ENCODE measurements at places on chromosomes 6 and 20. TPM values are rescaled to one million over a fixed set of nuclear protein-coding genes. Genes with fewer than 3 reads are reported as not detected.

Gene SPEF1
- polyA plus RNA-seq = not detected

Gene ADGRF1
- polyA plus RNA-seq = 0.08 TPM

Gene DEFB118
- polyA plus RNA-seq = not detected

Gene CRISP2
- polyA plus RNA-seq = not detected

Gene MLN
- polyA plus RNA-seq = not detected

Gene HLA-G
- polyA plus RNA-seq = 0.39 TPM

Gene BHLHE23
- not detected for polyA plus RNA-seq

GRCh38 chr6:154705471-154706113, 27.6 kb upstream of the SCAF8 start:
- DNase-seq = no peak

GRCh38 chr6:167469101-167469500, 144.2 kb downstream of the TTLL2 start:
- no peak for DNase-seq

GRCh38 chr6:53986165-53986720, 125.0 kb upstream of the MLIP start:
- DNase-seq = peak; percentile 71

- DNase-seq = no peak
Measured at GRCh38 chr20:45783656-45784294, 7.9 kb downstream of the WFDC3 start.

DNA sequence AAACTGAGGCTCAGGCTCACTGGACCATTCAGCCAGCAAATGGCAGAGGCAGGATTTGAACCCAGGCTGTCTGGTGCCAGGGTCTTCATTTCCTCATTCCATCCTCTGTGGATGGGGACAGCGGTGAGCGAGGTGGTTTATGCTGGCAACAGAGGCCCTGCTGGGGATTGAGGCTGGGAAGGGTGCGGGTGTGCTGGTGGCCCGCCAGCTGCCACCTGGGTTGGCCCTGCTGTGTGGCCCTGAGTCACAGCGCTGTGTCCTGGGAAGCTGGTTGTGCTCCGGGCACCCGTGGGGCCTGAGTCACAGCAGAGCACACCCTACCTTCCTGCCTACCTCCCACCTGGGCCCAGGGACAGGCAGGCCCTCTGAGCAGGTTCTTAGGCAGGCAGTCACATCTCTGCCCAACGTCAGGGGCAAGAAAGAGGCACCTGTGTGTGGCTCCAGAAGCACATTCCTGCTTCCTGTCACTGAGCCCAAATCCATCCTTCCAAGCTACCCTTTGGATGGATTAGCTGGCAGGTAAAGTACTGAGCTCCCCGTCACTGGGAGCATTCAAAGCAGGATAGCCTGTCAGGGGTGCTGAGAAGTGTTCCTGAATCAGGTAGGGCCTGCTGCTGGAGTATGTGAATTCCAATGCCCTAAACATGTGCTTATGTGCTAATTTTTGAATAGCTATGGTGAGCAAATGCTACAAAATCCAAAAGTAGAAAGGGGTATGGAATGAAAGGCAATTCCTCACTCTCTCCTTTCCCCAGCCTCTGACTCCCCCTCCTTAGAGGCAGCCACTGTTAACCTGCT, 53.9 kb downstream of the CEBPB start:
- no peak for DNase-seq

DNA sequence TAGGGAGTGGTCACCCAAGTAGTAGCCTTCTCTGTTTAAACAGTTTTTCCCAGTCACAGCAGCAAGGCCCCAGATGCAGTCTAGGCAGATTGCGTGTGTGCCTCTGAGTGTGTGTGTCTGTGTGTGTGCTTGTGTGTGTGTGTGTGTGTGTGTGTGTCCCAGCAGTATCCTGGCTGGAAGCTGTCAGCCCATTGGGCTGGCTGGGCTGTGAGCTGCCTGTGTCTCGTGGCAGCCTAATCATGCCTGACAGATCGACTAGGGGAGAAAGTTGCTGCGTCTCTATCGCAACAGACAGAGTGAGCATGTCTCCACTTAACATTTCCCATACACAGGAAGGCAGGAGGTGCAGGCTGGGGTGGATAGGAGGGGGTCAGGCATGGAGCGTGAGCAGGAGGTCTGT, 42.9 kb upstream of the LRFN2 start:
- DNase-seq = no peak

- no peak for DNase-seq
Measured at GRCh38 chr6:17998003-17998402, 10.6 kb upstream of the KIF13A start.

GRCh38 chr6:84052204-84052882, 18.8 kb downstream of the MRAP2 start:
- peak; percentile 71 for DNase-seq

DNA sequence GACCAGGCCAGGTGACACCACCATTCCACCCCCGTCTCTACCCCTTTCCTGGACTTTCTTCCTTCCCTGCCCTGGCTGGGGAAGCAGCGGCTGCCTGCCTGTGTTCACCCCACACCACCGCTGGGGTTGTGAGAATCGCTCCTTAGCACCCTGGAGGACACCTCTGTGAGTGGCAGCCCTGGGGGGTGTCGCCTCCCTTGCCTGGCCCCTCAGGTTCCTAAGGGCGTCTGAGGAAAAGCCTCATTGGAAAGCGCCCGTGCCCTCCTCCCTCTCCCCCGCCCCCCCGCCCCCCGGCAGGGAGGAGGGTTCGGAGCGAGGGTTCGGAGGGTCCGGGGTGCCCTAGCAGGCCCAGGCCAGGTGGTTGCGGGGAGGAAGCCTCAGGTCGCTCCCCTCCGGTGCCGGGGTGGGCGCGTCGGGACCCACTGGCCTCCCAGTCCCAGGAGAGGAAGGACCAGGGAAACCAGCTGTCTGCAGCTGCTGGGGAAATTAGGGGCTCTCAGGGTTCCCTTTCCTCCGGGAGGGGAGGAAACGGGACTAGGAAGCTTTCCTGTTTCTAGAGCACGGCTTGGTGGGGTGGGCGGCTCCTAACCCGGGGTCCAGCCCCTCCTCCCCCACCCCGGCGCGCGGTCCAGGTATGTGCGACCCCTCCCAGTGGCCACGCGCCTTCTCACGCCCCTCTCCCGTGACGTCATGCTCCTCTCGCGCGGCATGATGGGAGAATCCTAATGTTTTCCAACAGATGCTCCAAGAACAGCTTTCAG, at the start of gene PHACTR3:
TSS of gene PHACTR3 (plus strand) at position 760 of the 761 bp plus-strand sequence. CDS start 475 bp downstream, outside the sequence.
- DNase-seq = no peak

GRCh38 chr20:54514028-54514607, 38.7 kb downstream of the DOK5 start:
- DNase-seq = no peak

DNA sequence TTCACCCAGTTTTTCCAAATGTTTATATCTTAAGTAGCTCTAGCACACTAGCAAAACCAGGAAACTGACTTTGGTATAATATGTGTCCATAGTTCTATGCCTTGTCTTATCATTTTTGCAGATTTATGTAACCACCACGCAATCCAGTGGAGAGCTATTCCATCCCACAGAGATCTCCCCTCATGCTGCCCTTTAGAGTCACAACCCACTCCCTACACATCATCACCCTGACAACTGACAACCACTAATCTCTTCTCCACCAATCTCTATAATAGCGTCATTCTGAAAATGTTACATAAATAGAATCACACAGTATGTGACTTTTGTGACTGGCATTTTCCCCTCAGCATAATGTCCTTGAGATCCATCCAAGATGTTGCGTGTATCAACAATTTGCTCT, 29.1 kb downstream of the HLA-DRB5 start:
- DNase-seq = no peak

DNA sequence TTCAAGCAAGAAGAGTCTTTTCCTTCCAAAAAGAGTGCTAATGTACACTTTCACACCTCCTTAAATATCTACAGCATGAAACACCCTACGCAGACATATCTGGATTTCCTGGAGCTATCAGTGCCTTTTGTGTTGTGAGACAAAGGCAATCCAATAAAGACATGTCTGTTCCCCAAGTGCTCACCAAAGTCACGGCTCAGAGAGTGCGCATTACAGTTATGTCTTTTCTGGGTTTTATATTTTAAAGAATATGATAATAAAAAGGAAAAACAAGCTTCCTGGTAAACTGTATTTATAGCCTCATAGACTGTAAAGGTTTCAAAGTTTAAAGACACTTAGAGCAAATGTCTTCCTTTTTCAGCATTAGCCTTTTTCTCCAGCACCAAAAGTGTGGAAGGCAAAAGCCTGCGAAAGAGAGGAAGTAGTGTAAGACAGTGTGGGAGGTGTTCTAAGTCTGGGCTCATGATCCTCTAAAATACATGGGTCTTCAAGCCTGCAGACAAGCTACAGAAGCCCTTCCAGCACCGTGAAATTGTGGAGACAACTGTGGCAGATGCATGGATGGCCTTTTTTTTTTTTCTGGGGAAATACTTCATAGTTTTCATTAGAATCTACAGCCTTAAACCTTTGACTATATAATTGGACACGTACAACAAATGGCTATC, 135.0 kb upstream of the SLC35B3 start:
- DNase-seq = no peak

DNA sequence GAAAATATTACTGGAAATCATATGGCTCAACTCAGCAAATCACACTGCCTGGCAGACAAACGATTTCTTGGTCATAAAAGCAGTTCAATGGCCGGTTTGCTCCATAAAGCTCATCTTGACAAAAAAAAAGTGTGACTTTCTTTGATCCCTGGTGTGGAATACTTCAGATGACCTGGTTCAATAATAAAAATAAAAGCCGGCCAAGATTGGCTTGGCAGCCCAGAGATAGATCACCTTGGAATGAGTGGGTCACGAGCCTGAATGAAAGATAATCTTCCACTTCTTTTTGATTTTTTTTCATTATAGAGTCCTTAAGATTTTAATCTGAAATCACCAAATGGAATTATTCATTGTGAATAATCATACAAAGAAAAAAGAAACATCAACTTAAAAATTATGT, 445.3 kb upstream of the CITED2 start:
- DNase-seq = no peak

DNA sequence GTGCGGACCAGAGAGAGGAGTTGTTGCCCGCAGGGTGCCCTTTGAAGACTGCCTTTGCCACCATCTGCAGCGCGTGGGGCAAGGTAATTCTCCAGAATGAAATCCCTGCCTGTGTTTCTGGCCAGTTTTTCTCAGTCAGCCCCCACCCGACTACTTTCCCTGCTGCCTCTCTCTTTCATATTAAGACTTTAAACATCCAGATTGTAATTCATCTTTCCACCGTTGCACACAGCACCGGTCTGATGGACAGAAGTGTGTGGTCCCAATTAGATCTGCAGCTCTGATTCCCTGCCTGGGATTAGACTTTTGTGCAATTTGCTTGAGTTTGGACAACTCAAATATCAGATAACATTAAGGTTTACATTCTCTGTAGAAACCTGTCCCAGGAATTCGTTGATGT, 489.0 kb downstream of the QKI start:
- DNase-seq = no peak

DNA sequence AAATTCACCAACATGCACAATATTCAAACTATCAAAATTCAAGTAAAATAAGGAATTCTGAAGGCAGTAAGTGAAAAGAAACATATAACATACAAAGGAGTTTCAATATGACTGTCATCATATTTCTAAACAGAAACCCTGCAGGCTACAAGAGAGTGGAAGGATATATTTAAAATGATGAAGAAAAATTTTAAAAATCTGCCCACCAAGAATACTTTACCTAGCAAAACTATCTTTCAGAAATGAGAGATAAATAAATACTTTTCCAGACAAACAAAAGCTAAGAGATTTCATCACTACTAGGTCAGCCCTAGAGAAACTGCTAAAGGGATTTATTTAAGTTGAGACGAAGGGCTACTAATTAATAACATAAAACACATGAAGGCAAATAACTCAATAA, 73.8 kb upstream of the MANEA start:
- DNase-seq = no peak

DNA sequence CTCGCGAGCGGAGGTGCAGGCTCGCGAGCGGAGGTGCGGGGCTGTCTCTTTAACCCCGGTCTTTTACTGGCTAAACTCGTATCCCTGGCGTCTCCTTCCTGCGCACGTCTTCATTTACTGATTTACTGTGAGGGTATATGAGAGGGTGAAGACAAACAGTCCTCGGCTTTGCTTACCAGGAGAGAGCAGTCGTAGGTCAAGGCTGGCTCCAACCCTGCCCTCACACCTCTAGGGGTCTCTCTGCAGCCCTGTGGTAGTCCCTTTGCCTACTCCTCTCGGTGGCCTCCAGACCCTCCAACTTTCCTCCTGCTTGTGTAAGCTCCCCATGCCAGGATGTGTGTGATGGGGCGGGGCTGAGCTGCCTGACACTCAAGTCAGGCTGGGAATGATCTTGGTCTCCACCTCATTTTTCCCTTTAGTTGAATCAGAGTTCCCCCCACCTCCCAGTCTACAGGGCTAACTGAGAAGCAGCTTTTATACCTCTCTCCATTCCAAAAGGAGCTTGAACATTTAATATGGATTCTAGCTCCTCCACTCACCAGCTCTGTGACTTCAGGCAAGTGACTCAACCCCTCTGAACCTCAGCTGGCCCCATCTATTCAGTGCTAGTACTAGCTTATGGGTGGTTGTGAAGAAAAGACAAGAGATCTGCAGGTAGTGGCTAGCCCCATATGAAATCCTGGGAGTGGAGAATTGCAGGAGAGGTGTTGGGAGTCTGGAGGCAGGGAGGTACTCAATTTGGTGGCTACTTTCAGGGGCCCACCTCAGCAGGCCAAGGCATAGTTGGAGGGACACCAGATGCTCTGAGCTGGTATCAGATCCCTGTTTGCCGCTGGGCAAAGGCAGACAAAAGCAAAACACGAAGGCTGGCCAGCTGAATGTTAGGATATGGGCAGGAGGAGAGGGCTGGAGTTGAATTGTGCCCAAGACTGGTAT, 902 bp downstream of the SLC29A1 start:
- no peak for DNase-seq

GRCh38 chr20:3316136-3316535, 77.1 kb upstream of the SLC4A11 start:
- DNase-seq = no peak

DNA sequence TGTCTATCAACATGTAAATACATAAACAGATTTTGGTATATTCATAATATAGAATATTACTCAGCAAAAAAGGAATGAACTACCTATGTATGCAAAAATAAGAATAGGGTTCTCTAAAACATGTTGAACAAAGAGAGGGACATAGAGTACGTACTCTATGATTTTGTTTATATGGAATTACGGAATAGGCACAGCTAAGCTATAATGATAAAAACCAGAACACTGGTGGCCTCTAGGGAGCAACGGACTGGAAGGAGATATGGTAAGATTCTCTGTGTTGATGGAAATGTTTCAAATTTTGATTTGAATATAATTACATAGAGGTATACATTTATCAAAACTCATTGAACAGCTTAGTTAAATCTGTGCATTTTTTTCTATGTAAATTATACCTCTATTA, 19.6 kb downstream of the ADGRG6 start:
- DNase-seq = no peak

DNA sequence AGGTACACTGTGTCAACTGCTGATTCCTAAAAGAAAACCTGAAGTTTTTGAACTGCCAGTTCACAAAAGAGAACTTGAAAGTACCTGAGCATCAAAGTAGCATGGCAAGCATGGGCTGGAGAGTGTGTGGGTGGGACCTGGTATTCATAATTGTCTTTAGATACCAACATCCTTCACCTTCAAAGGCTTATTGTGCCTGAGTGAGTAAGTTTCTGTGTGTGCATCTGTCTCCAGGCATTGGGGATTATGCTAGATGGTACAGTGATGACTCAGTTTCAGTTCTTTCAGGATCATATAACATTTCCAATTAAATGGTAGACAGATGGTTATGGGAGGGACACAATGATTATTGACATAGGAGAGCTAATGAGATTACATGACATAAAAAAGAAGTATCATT, 238.5 kb downstream of the ZFAND3 start:
- no peak for DNase-seq
